ENCODE measurements at places on chromosomes 16 and 17. TPM values are rescaled to one million over a fixed set of nuclear protein-coding genes. Genes with fewer than 3 reads are reported as not detected.

Gene CORO6
- 6.2 TPM for total RNA-seq

Gene SLFN12L
- total RNA-seq, result 123 TPM

Gene RETREG3
- total RNA-seq, result 53.6 TPM

Gene CACNG5
- not detected for total RNA-seq

Gene ITGAL
- 471 TPM for total RNA-seq

DNA sequence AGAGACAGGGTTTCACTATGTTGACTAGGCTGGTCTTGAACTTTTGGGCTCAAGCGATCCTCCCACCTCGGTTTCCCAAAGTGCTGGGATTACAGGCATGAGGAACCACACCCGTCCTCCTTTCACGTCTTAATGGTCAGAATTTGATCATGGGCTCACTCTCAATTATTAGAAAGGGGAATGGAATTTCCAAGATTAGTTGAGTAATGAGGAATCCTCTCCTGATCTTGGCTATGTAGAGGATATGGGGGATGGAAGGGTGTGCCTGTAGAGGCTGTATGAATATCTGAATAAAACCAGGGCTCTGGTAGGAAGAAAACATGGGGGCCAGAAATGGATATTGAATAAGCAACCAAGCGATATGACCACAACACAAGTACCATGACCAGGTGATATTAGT lies 25.9 kb upstream of the SMURF2 start:
- DNase-seq, result no peak

- DNase-seq, result no peak
These were observed 9.1 kb downstream of the MNT start for GRCh38 chr17:2391597-2392251.

DNA sequence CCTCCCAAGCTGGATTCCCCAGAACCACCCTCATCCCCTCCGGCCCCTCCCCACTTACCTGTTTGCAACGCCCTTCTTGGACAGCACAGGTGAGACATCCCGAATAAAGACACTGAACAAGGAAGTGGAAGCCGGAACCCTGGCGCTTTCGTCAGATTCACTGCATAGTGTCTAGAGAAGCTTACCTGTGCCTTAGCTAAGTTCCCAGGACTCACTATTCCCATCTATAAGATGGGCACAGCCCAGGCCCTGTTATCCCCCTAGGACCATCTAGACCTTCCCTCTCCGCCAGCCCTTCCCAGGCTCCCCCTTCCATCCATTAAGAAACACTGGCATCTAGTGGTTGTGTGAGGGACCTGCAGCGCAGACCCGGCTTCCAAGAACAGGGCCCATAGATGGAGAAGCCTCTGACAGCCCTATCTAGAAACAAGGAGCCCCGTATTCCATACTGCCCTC lies 26.9 kb upstream of the RPL38 start:
- peak; percentile 51 for DNase-seq

GRCh38 chr16:20938426-20938825 lies 37.9 kb downstream of the LYRM1 start:
- DNase-seq, result no peak

- DNase-seq, result no peak
These were observed 8.0 kb downstream of the THRA start for GRCh38 chr17:40070709-40071312.

- no peak for DNase-seq
These were observed 18.3 kb downstream of the TMEM94 start for GRCh38 chr17:75474736-75475135.

DNA sequence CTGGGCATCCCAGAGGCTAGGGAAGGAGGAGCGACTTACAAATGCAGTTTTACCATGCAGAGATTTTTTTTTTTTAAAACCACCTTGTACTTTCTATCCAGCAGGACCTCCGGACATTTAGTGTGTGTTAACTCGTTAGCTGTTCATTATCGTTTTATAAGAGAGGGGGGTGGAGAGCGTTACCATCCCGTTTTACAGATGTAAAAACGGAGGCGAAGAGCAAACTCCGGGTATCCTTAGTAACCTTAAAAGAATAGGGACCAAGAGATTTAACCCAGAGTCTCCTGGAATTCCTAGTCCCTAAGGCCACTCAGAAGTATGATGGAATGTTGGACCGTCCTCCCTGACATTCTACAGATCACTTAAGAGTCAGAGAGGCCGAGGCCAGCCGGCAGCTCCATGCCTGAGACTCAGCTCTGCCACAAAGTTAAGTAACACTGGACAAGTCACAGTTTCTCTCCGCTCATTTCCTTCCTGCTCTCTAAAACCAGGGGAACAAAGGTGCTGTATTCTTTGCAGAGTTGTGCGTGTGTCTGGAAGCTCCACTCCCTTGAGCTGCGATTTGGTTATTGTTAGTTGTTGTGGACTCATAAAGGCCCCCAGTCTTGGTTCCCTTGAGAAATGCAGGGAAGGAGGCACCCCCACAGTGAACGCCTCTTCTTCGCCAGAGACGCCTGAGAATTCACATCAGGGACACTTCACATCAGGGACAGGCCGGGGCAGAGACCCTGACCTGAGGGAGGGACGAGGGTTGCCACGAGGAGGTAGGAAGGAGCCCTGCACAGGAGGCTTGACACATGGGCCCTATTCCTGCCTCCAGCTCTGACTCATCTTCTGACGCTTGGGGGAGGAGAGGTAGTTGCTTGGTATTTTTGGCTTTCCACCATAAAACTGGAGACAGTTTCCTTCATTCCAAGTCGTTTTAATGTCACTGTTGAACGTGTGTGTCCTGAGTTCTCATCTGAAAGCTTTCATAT lies 1.2 kb downstream of the DUSP14 start:
- DNase-seq, result peak; percentile 26

DNA sequence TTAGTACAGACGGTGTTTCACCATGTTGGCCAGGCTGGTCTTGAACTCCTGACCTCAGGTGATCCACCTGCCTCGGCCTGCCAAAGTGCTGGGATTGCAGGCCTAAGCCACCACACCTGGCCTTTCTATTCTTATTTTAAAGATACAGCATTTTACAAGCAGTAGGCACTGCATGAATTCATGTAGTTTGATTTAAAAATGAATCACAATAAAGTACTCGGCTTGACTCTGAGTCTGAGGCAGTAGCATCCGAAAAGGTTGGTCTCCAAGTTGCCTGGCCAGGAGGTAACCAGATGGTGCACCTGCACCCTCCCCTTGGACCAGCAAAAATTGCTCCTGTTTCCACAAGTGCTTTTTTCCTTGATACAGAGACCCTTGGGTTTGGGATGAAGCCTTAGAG lies 35.6 kb downstream of the MAP2K6 start:
- DNase-seq, result no peak

DNA sequence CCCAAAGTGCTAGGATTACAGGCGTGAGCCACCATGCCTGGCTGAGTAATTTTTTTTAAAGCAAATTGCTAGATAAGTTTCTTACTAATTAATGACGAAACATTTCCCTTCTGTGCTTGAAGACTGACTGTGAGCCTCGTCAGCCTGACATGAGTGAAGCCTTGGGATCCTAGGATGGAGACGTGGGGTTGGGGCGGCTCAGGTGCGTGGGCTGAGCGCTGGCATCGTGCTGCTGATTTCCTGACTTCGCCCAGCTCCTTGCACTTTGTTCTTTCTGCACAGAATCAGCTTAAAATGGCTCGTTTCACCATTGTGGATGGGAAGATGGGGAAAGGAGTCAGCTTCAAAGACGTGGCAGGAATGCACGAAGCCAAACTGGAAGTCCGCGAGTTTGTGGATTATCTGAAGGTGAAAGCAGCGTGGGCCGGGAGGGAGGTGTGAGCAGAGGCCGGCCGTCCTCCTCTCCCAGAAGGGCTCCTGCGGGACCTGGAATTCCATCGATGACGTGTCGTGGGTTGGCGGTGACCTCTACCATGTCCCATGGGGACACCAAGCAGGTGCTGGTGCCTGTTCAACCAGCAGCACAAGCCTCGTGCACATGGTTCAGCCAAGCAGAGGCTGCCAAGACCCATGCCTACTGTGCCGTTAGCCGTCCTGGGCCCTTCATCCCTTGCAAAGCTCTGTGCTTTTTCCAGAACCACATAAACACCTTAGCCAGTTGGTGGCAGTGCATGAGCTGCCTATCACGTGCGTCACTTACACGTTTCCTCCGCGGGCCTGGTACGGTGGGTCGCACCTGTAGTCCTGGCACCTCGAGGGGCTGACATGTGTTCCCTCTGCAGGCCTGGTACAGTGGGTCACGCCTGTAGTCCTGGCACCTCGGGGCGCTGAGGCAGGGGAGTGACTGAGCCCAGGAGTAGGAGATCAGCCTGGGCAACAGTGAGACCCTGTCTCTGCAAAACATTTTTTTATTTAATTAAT lies 22.5 kb downstream of the SPG7 start:
- DNase-seq, result no peak

DNA sequence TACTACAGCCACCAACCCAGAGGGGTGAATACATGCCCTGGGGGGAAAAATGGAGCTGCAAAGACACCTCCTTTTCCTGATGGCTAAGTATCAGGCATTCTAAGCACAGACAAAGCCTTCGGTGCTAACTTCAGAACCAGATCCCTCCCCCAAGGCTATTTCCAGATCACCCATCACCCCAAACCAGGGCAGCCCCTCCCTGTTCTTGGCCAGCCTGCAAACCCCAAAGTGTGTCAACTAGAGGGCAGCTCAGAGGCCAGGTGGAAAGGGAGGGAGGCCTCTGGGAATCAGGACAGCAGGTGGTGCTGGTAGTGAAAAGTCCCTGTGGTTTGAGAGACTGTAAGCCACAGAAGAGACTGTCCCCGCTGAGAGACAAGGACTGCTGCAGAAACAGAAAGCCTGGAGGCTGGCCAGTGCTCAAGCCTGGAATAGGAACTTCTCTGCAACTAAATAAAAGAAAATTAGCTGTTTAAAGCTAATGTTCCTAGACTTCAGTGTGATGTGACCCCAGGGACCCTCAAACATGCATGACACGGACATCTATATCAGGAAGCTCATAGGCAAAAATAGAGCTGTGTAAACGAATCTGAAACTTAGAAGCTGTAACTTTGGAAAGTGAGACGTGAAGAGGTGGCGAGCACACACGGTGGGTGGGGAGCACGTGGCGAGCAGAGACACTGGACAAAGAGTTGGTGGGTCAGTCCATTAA lies 9.1 kb downstream of the TUBG1 start:
- DNase-seq, result peak; percentile 26

GRCh38 chr16:85681255-85681654 lies 7.5 kb downstream of the GINS2 start:
- no peak for DNase-seq

DNA sequence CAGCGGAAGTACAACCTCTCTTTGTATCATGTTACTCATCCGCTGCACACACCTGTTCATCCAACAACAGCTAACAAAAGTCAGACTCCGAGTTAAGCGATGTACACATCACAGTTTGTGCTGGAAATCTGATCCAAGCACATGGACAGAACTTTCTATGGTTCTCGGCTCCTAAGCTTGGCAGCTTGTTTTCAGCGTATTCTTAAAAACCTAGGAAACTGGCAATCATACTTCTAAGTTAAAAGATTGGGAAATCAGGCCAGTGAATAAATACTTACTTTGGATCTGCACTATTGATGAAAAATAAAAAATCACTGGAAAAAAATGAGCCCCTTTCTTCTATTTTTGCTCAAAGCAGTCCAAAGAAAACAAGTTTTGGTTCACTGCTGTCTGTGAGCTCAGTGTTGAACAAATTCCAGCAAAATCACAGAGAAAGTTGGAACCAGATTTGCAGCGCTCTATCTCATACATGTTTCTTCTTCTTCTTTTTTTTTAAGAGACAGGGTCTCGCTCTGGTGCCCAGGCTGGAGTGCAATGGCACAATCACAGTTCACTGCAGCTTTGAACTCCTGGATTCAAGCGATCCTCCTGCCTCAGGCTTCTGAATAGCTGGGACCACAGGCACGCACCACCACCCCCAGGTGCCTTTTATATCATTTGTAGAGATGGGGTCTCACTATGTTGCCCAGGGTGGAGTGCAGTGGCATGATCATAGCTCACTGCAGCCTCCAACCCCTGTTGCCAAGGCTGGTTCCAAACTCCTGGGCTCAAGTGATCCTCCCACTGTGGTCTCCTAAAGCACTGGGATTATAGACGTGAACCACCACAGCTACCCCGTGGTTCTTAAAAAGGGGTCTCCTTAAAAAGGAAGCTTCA lies 71.6 kb upstream of the CREBBP start:
- no peak for DNase-seq

DNA sequence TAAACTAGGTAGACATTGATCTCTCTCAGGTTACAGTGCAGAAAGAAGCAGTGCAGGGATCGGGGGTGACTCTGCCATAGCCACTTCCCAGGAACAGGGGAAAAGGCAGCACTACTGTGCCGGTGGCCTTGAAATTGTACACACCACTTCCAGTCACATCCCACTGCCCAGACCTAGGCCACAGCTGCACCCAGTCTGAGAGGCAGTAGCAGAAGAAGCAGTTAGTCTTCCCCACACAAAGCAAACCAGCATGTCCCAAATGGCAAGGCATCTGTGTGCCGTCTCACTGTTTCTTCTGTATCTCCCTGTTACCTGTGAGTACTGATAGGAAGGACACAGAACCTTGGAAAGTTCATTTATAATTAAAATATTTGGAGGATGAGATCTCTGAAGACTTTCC lies 47.0 kb downstream of the TMC6 start:
- no peak for DNase-seq

DNA sequence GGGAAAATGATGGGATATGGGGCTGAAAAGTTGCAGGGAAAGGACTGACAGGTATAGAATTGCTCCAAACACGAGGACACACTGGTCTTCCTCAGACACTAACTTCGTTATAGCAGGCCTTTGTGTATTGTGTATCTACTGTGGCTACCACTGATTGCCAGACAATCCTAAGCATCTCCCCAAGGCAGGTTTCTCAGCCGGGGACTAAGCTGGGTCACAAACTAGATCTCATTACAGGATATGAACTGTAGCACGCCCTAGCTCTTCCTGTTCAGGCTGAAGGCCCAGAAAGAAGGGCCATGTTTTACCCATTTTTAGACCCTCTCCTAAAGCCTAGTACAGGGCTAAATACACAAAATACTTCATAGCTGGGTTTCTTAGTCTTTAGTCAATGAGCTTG lies 5.1 kb upstream of the RANGRF start:
- DNase-seq, result no peak

- DNase-seq, result no peak
These were observed 23.1 kb downstream of the CDC42EP4 start for GRCh38 chr17:73288534-73289302.

GRCh38 chr17:82956146-82956725 lies 116.4 kb upstream of the ZNF750 start:
- DNase-seq, result no peak

- DNase-seq, result no peak
These were observed 43.4 kb downstream of the TAOK1 start for GRCh38 chr17:29433541-29433940.

GRCh38 chr16:66380421-66380820 lies 13.9 kb downstream of the CDH5 start:
- DNase-seq, result no peak

Measured in activated CD8-positive, alpha-beta T cell treated with anti-CD3 and anti-CD28 coated beads, Interleukin-2, amount 10 ng/mL, durations not matched to agents 7 days and 5 days (primary cell).